ENCODE measurements at places on chromosomes 2 and 18.

GRCh38 chr2:172050479-172051125, 34.7 kb upstream of the DLX1 start:
- no peak for DNase-seq

DNA sequence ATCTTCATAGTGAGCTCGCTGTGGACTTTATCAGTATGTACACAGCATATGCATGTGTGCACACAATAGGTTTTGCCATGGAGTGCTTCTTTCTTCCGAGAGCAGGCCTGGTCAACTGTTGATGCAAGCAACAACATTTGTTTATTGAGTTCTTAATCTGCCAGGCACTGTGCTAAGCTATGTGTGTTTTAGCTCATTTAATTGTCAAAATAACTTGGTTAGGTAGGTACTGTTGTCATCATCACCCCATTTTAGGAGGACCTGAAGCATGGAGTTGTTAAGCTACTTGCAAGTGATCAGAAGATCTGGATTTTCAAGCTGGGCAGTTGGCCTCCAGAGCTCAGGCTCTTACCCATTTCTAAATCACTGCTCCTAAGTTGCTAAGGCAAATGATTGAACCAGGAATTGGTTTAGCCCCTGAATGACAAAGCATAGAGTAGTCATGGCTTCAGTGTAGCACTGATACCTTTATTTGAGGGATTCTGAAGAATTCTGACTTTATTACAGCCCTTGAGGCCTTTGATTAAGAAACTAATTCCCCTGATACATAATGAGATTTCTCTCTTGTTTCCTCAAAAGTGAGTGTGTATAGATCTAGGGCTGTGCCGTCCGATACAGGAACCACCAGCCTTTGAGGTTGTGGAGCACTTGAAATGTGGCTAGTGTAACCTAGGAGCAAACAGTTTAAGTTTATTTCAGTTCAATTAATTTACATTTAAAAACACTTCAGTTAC, 132.9 kb downstream of the FMNL2 start:
- DNase-seq: no peak

DNA sequence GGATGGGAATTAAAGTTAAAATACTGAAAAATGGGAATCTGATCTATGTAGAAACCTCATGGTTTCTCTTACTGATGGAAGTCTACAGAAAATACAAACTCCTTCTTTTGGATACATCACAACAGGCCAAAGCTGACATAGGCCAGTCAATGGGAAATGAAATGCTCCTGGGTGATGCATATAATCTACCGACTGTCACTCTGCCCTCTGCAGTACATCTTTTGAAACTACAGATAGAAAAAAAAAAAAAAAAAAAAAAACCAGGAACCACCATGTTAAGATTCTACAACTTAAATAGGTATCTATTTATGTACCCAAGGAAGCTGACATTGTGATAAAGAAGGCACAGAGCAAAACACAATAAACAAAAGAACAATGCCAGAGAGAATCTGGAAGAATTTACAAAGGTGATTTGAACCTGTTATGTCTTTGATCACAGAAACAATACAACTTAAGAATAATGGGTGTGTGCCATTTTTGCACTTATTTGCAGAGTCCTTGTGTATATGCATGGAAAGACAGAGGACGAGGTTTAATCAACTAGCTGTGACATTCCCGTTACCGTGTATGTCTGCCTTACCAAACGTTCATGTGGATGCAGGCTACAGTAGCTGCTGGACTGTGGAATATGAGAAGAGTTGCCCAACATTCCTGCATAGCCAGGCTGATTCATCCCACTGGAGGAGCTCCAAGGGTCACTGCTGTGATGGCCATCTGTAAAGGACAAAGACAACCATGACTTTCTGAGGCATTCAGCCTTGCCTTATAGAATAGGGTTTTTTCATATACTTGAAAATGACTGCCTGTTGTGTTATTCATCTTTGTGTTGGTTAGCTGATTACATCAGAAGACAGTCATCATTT, 312.7 kb downstream of the TCF4 start:
- DNase-seq: no peak

- DNase-seq: no peak
Observed at GRCh38 chr2:38438133-38438882, 61.2 kb upstream of the ATL2 start.

DNA sequence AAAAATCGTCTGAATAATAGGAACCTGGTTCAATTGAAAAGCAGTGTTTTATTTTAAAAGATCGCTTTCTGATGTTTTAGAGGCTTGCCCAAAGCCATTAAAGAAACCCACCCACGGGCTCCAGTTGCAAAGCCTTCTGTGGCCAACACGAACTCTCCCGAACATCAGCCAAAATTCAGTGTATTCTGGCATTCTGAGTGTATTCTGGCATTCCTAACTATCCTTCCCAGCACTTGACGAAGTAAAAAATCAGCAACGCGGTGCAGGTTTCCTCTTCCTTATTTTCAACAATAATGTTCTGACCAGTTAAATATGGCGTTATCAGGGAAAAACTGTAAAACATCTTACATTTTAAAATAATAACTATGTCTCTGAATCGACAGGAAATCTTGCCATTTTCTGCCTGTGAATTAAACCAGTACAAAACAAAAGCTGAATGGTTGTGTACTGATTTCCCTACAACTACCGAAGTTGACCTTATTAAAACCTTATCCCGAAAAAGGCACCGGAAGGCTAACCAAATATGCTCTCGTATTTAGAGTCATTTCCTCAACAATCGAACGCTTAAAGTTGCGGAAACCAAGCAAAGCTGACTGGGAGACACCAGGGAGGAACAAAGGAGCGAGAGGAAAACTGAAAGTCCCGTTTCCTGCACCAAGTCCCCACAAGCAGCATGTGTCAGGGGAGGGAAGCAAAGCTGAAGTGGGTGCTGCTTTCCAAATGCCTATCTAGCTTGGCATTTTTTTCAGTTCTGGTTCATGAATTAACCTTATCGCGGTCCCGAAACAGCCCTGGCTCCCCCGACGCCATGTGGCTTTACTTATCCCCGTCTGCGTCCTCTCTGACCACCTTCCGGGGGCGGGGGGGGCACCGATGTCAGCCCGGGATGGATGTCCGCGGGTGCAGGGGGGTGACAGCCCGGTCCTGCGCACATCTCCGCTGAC, 44.3 kb downstream of the ZNF516 start:
- DNase-seq: no peak

DNA sequence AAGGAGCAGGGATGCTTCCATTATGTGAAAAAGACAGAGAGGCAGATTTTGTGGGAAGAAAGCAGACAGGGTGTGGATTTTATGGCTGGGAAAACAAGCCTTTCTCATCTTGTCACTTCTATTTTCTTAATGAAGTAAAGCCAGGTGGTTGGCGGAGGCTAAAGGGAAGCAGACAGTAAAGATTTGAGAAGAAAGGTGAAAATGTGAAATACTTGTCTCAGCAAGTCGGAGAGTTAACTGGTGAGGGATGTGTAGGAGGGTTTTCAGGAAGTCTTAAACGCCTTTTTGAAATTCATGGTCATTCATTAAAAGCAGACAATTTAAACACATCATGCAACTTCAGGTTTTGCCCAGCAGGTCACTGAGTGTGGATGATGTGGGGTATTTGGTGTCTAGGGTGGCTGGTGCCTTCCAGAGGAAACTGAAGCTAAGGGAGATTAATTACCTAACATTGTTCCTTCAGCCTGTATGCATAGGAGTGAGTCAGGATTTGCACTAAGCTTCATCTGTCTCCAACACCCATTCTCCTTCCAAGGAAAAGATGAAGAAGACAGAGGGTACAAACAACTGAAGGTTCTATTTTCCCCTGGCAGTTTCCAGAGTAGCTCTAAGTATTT, 20.7 kb downstream of the SLC14A2 start:
- no peak for DNase-seq

DNA sequence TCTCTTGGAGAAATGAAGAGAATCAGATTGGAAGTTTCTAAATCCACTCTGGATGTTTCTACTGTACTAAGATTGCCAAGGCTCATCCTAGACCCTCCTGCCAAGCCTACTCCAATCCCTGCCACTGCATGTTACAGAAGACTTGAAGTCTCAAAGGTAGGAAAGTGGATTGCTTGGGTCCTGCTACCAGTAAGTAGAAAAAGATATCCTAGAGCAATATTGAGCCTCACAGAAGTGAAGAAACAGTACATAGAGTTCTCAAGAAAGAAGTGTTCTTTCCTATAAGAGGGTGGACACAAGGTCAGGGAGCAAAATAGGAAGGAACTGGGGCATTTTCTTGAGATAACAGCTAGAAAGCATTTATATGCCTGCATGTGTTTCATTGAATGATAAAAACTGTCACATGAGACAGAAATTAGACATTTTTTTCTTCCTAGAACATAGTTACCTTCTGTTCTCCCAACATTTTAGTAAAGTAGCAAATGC, 232.9 kb downstream of the RBM43 start:
- DNase-seq: no peak

DNA sequence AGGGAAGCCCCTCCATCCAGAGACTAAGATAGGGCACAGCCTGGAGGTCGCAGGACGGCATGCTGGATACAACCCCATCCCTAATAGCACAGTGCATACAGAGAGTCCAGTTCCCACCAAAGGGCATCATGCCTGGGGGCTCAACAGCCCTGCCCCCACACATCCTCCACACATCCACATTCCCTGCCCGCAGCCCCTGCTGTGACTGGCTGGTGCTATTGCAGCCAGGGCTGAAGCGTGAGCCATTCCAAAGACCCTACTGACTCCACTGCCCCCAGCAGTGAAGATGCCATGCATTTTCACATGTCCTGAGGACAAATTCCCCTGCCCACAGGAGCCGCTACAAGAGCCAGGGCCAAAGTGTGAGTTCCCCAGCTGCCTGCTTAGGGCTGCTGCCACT, 641.6 kb downstream of the METTL4 start:
- DNase-seq: no peak

GRCh38 chr18:69358212-69358895, 42.3 kb upstream of the DOK6 start:
- DNase-seq: no peak

DNA sequence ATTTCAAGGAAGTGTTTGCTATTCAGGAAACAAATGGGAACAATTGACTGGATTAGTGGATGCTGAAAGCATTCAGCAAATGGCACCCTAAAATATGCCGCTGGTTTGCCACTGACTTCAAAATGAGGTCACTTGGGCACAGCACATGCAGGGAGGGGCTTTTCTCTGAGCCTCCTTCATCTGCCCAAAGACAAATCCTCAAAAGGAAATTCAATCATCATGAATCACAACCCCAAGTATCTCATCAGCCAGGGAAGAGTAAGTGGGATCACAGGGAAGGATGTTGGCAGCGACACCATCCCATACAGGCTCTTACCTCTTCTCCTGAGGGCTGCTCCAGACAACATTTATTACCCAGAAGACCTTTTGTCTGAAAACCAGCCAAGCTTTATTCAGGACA, 14.4 kb upstream of the SP140L start:
- DNase-seq: no peak

- DNase-seq: no peak
Observed at GRCh38 chr18:77023102-77023782, 109.3 kb downstream of the MBP start.

GRCh38 chr2:236538242-236538641, 31.4 kb upstream of the ACKR3 start:
- no peak for DNase-seq

DNA sequence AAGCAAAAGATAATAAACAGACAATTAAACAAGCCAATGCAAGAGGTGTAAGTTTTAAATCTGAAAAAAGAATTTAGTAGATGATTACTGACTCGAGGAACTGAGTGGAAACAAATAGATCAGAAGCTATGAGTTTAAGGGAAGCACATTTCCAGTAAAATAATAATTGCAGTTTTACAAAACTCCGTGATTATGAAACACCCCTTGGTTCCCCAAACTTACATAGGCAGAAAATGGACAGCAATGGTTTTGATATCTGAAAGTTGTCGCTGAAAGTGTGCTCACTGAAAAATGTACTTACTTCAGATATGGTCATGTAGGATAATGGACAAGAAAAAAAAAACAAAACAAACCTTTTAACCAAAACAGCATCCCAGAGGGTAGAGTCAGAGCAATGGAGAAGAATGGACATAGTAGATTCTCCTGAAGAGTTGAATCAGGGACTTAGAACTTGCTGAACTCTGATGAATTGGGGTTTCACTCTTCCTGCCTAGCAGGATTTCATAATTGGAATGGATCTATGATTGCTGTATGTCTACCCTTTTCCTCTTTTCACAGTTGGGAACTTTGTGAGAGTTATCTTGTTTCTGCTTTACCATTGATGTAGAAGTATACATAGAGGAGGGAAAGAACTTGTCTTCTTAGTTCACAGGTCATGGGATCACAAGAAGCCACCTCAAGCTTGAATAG, 305.6 kb upstream of the ZEB2 start:
- DNase-seq: no peak

GRCh38 chr2:40394031-40394430, 57.9 kb downstream of the SLC8A1 start:
- DNase-seq: no peak

DNA sequence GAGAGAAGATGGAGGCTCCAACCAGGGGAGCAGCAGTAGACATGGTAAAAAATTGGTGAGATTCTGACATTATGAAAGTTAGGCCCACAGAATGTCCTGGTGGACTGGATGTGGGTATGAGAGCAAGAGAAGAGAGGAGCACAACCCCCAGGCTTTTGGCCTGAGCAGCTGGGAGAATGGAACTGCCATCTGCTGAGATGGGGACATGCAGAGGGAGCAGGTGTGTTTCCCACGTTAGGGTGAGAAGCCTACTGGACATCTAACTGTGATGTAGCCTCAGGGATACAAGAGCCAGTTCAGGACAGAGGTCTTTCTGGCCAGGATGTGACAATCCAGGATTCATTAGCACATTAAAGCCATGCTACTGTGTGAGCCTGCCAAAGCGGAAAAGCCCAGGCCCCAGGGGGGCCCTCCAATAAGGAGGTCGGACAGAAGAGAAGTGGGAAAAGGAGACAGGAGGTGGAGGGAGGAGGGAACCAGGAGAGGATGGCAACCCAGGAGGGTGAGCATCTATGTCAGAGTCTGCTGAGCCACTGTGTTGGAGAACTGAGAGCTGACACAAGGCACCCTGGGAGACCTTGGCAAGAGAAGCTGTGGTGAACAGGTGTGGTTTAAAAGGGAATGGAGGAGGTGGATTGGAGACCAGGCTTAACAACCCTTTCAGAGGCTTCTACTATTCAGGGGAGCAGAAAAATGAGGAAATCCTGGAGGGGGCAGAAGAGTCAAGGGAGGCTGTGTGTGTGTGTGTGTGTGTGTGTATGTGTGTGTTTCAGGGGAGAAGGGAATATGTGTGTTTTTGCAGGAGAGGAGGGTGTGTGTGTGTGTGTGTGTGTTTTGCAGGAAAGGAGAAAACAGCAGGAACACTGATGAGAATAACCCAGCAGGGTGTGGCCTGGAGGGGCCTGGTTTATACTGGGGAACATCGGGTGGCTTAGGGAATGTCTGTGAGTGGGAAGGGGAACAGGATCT, 10.5 kb downstream of the CYB5A start:
- DNase-seq: no peak

Measured in activated T-cell treated with anti-CD3 and anti-CD28 coated beads, Interleukin-2, amount 50 U/mL, for 1 hour (primary cell).